Naive thymus-derived CD8-positive, alpha-beta T cell (primary cell): ENCODE measurements at places on chromosomes 2 and 18. TPM values are rescaled to one million over a fixed set of nuclear protein-coding genes. Genes with fewer than 3 reads are reported as not detected.

GRCh38 chr2:38039121-38039910 is 36.6 kb downstream of the CYP1B1 start:
- DNase-seq: no peak
- H3K4me1 ChIP-seq: peaks cover 6% of the 10 kb centered on the region
- H3K4me3 ChIP-seq: no peak overlapping the region
- H3K27me3 ChIP-seq: peaks cover 40% of the 10 kb centered on the region
- no peak overlapping the region for H3K27ac ChIP-seq

DNA sequence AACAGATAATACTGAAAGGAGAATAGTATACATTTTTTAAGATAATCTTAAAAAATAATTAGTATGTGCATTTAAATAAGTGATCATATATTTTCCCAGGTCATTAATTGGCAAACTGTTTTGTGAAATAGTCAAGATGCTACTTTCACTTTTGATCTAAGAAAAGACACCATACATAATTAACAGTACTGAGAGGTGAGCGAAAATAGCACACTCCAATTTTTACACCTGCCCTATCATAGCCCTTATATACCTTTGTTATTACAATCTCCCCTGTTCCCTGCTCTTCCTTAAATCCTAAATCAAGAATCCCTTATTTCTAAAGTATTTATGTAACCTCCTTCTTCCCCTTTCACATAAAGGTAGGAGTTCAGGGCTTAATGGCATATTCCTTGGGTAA is 500.1 kb upstream of the LRATD1 start:
- no peak overlapping the region for H3K4me3 ChIP-seq
- H3K27me3 ChIP-seq: no peaks in the 10 kb centered on the region
- no peaks in the 10 kb centered on the region for H3K4me1 ChIP-seq
- no peak overlapping the region for H3K27ac ChIP-seq

DNA sequence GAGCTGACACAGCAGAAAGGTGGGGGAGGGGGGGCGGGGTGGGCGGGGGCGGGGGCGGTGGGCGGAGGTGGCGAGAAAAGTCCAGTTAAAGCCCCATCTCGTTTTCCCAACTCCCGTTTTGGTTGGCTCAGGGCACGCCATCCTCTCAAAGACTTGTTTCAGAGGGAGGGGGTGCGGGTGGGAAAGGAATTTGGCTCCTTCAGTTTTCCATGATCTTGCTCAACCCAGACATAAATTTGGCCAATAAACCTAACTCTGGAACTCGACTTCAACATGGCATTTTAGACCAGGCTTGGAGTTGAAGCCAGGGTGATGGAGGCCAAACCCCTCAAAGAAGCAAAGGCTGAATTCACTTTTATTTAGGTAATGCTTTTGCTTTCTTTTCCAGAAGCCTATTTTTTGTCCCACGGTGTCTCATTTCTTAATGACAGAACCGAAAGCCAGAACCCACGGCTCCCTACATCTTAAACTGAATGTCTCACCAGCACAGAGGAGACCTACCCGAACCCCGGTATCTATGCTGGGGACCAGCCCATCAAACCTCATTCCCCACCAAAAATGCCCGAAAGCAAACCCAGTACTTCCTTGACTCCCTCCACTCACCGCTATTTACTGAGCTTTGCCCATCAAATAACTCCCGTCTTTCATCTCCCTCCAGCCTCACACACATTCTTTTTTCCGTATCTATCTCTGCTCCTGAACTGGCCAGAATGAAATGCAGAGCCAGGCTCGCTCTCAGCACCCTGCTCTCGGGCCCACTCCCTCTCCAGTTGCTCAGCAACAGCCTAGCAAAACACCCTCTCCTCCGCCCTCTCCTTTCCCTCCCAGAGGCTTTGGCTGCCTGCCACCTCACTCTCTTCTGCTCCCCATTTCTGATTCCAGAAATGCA is 4.3 kb downstream of the IGFBP5 start:
- peaks cover 21% of the 10 kb centered on the region for H3K4me1 ChIP-seq
- H3K36me3 ChIP-seq: no peaks in the 10 kb centered on the region
- H3K27ac ChIP-seq: peak overlapping the region; percentile 52
- H3K27me3 ChIP-seq: peaks cover 53% of the 10 kb centered on the region

DNA sequence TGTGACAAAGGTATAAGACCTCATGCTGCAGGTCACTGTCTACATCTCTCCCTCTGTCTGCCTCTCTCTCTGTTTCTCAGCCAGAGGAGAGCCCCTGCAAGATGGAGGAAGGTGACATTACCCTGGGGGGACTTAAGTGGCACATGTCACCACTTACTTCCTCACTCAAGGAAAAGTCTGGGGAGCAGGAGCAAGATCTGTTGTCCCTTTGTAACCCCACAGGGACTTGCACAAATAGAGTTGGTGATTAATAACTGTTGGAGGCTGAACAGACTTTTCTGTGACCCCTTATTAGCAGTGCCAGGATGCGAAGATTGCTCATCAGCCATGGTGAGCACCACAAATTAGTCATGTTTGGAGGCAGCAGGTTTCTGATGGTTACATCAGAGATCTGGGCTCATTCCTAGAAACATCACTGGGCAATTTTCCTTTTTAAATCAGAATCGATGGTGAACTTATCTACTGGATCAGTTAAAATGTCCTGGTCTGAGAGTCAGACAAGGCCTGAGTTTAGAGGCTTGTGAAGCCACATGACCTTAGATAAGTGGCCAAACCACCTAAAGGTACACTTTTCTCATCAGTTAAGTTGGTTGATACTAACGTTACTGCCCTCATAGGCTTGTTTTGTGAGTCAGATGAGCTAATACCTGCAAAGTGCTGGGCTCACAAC is 81.2 kb upstream of the LTBP1 start:
- DNase-seq: no peak
- no peaks in the 10 kb centered on the region for H3K4me1 ChIP-seq
- peaks cover under 1% of the 10 kb centered on the region for H3K27me3 ChIP-seq
- no peak overlapping the region for H3K4me3 ChIP-seq
- H3K27ac ChIP-seq: no peak overlapping the region
- H3K36me3 ChIP-seq: no peaks in the 10 kb centered on the region

GRCh38 chr2:135862718-135863117 is 13.5 kb downstream of the MCM6 start:
- peak overlapping the region; percentile 34 for H3K27ac ChIP-seq
- no peaks in the 10 kb centered on the region for H3K27me3 ChIP-seq
- H3K4me3 ChIP-seq: no peak overlapping the region
- DNase-seq: no peak
- peaks cover 42% of the 10 kb centered on the region for H3K36me3 ChIP-seq

DNA sequence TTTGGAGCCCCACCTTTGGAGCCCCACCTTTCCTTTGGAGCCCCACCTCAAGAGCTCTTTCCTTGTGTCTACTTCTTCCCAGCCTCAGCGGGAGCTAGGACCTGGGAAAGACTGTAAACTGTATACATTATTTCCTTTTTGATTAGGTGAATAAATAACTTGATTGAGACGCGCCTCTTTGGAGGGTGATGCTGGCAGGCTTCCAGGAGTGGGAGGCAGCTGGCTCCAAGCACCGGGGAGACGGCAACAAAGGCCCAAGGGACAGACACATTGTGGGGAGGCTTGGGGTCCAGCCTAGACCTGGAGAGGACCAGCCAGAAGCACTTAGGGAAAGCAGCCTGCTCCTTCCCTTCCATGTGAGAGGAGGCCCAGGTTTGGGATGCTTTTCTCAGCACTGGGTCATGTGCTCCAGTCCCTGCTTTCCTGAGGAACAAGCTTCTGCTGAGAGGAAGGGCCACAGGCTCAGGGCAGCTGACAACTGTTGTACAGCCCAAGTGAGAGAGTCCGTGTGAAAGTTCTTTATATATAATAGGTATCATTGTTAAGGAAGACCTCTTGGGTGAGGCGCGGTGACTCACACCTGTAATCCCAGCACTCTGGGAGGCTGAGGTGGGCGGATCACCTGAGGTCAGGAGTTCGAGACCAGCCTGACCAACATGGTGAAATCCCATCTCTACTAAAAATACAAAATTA is 297.2 kb upstream of the SLC14A2 start:
- H3K36me3 ChIP-seq: no peaks in the 10 kb centered on the region
- no peak overlapping the region for H3K27ac ChIP-seq
- no peaks in the 10 kb centered on the region for H3K4me1 ChIP-seq
- no peak overlapping the region for H3K4me3 ChIP-seq
- DNase-seq: no peak

GRCh38 chr2:10317646-10318045 is 14.9 kb downstream of the HPCAL1 start:
- peak overlapping the region; percentile 93 for H3K27ac ChIP-seq
- peaks cover 56% of the 10 kb centered on the region for H3K4me1 ChIP-seq
- H3K4me3 ChIP-seq: peak overlapping the region; percentile 11
- no peaks in the 10 kb centered on the region for H3K27me3 ChIP-seq
- H3K36me3 ChIP-seq: no peaks in the 10 kb centered on the region
- DNase-seq: no peak

- peaks cover 9% of the 10 kb centered on the region for H3K36me3 ChIP-seq
- H3K27me3 ChIP-seq: peaks cover 1% of the 10 kb centered on the region
- no peak overlapping the region for H3K4me3 ChIP-seq
- H3K27ac ChIP-seq: no peak overlapping the region
- peaks cover 49% of the 10 kb centered on the region for H3K4me1 ChIP-seq
Observed at GRCh38 chr18:76410660-76411417, 84.2 kb downstream of the ZNF516 start.

DNA sequence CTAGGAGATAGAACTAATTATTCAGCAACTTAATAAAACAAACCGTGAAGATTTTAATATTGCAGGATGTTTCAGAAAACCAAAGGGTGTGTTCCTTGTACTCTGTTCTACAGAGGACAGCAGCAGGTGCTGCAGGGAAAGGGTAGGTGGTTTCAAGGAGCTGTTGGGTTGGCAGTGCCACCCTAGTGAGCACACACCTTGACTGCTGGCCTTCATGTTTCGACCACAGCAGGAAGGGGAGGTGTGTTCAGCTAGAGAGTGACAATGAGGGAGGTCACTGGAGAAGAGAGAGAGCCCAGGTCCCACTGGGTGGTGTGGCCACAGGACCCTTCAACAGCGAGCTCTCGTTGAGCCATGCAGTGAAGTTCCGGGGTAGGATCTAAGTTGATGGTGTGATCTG is 98.6 kb downstream of the ZNF236 start:
- H3K27me3 ChIP-seq: no peaks in the 10 kb centered on the region
- H3K4me3 ChIP-seq: no peak overlapping the region
- peaks cover 95% of the 10 kb centered on the region for H3K36me3 ChIP-seq
- DNase-seq: no peak

DNA sequence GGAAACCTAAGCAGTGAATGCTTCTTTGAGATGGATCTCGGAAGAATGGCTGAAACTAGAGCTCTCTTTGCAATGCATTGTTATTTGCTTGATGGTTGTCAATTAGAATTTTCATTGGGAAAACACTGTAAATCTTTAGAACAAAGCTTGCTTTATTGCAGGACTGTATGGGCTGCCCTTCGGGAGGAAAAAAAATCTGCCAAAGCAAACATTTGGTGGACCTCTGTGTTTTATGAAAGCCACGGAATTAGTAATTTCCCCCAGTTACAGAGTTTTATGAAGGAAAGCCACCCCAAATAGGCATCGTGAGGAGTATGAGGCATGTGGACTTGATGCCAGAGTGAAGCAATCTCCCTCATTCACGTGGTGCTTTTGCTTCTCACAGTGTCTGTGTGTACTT is 33.5 kb downstream of the RHBDD1 start:
- no peaks in the 10 kb centered on the region for H3K27me3 ChIP-seq
- H3K27ac ChIP-seq: no peak overlapping the region
- H3K4me3 ChIP-seq: no peak overlapping the region
- peaks cover 63% of the 10 kb centered on the region for H3K36me3 ChIP-seq
- DNase-seq: no peak
- peaks cover 28% of the 10 kb centered on the region for H3K4me1 ChIP-seq

DNA sequence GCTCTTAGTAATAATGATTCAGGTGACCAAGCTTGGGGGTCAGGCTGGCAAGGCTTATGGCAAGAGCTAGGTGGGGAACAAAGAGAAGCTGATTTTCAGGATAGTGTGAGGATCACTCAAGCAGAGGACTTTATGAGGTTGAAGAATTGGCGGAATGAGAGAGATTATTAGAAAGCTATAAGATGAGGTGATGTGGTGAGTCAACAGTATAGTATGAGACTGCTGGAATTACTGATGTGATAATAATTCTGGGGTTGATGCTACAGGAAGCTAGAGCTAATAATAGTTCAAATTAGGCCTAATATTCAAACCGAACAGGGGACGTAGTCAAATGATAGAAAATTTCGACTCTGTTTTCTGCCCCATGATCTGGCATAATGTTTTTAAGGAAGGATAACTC is 2115.3 kb upstream of the PIK3C3 start:
- H3K4me1 ChIP-seq: no peaks in the 10 kb centered on the region
- no peaks in the 10 kb centered on the region for H3K36me3 ChIP-seq
- H3K4me3 ChIP-seq: no peak overlapping the region

- no peak overlapping the region for H3K27ac ChIP-seq
- no peaks in the 10 kb centered on the region for H3K4me1 ChIP-seq
- DNase-seq: no peak
- H3K36me3 ChIP-seq: no peaks in the 10 kb centered on the region
- H3K27me3 ChIP-seq: peaks cover 59% of the 10 kb centered on the region
- no peak overlapping the region for H3K4me3 ChIP-seq
Observed at GRCh38 chr2:231883468-231883881, 42.7 kb downstream of the NPPC start.

DNA sequence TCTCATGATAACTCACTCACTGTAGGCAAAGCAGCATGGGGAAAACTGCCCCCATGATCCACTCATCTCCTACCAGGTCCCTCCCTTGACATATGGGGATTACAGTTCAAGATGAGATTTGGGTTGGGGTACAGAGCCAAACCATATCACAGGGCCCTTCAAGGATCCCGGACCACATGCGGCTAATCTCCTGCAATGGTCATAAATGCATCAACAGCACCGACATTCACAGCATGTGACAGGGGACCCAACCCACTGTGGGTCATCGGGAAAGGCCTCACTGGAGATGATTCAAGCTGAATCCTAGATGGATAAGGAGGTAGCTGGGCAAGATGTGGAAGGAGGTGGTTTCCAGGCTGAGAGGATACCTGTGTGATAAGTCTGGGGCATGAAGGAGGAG is 129.4 kb downstream of the MYO5B start:
- peaks cover 4% of the 10 kb centered on the region for H3K27me3 ChIP-seq
- H3K4me1 ChIP-seq: no peaks in the 10 kb centered on the region
- no peak for DNase-seq
- no peak overlapping the region for H3K4me3 ChIP-seq
- H3K36me3 ChIP-seq: no peaks in the 10 kb centered on the region

- H3K27ac ChIP-seq: no peak within 1 kb of the TSS
- no peak within 1 kb of the TSS for H3K4me3 ChIP-seq
- H3K27me3 ChIP-seq: no peaks in the 10 kb centered on the region
- no peaks in the 10 kb centered on the region for H3K4me1 ChIP-seq
- no peaks in the 10 kb centered on the region for H3K36me3 ChIP-seq
Observed at GRCh38 chr18:7230626-7231349, at the start of gene LRRC30. Gene LRRC30, plus strand, starts transcription at chr18:7231089. Its CDS starts 50 bp downstream, at chr18:7231139.

- peaks cover 6% of the 10 kb centered on the region for H3K36me3 ChIP-seq
- H3K4me3 ChIP-seq: no peak overlapping the region
- H3K27me3 ChIP-seq: peaks cover 13% of the 10 kb centered on the region
- no peak overlapping the region for H3K27ac ChIP-seq
Observed at GRCh38 chr18:37598966-37599896, 33.6 kb upstream of the CELF4 start.

The SESTD1 gene
- 4.9 TPM for total RNA-seq

The ANKRD29 gene
- not detected for total RNA-seq

The CYP26B1 gene
- not detected for total RNA-seq

The CD28 gene
- total RNA-seq: 128 TPM
